ENCODE measurements at places on chromosomes 7 and 10.

- no peak for DNase-seq
Observed at GRCh38 chr7:135965602-135966001, 11.6 kb downstream of the MTPN start.

GRCh38 chr10:75716506-75716905, 285.1 kb downstream of the LRMDA start:
- no peak for DNase-seq

DNA sequence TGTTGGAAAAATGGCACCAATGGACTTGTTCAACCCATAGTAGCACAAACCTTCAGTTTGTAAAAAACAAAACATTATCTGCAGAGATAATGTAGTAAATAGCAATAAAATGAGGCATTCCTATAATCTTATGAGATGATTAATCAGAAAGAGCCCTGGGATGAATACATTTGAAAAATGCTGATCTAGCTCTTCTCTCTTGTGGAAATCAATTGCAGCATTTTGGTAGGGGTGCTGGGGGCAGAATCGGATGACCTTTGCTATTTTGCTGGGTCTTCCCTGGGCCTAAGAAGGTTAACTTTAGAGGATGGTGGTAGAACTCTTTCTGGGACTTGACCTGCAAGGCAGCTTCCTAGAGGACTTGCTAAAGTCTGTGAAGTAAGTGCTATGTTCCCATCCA, 163.5 kb downstream of the ADRA2A start:
- DNase-seq = no peak

DNA sequence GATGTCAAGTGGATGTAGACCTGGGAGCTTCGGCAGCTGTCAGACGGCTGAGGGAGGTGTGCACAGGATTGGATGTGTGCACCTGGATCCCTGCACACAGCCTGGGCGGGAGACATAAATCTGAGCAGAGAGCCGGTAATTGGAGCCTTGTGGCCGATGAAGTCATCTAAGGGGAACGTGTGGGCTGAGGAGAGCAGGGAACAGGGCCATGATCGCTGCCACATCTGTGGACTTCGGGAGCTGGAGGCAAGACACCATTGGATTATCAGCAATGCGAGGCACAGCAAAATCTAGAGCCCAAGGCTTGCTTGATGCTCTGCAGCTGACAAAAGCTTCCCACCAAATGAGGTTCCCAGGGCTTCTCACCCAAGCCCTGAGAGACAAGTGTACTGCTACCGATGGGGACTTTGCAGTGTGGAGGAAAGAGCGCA, 147.7 kb downstream of the PTPN20 start:
- peak; percentile 54 for DNase-seq

DNA sequence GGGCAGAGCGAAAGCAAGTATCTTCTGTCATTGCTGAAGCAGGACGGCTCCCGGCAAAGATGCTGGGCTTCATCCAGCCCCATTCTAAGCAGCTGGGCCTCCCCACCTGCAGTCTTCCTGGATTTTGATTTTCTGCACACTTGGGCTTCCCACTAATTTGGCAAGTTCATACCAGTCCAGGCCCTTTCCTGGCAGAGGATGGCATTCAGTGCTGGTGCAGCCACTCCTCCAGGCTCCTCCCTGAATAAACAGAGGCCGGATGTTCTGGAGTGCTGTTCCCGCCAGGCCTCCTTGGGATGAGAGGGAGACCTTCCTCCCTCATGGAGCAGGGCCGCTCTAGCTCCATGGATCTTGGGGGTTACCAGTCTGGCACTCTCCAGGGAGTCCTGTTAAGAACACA, 3.4 kb downstream of the BAG3 start:
- DNase-seq = no peak
